GM12864 (cell line): ENCODE measurements at places on chromosomes 4 and X.

DNA sequence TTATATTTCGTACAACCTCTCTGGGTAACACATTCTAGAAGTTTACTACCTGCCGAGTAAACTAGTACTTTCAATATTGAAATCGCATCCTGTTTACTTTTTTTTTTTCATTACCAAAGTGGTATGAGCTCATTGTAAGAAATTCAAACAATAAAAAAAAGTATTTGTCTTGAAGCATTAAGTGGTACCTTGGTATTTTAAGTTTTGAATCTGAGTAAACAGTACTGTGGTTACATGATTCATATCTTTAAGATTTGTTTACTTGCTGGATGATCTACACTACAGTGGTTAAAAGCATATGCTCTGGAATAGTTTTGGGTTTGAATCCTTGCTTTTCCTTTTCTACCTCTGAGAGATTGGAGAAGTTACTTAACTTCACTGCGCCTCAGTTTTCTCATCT lies 3.8 kb upstream of the MMGT1 start:
- DNase-seq = no peak

DNA sequence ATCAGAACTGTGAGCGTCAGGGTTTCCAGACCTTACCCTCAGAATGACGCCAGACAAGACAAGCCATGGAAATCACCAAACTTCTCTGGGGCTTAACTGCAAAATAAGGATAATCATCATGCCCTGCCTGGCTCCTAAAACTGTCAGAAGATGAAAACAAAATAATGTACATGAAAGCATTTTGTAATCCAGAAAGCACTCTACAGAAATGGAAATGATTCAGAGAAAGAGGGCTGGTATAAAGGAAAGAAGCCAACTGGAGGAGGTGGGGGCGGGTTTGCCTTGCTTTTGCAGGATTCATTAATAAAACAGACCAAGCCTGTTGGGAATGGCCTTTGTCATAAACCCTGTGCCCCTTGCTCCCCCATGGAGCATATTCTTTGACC lies 47.3 kb downstream of the SEPSECS start:
- no peak for DNase-seq

DNA sequence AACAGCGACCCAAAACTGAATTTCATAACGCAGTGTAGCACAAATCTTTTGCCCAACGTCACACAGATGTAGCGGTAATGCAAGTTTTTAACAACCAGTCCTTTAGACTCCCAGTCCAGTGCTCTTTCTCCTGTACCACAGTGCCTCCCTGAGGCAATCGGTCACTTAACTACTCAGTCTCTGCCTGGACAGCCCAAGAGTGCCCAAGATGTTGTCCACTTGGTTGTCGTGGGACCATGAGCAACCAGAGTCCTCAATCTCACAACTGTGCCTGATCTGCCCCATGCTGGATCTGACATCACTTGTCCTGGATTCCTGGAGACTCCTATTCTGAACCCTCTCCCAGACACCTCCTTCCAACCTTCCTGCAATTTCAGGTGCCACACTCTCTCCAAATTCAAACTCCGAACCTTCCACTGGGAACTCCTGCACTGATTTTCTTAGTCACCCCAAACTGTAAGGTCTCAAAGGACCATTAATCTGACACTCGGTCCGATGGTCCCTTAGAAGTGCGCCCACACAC lies 702 bp downstream of the MMGT1 start:
- DNase-seq = no peak

DNA sequence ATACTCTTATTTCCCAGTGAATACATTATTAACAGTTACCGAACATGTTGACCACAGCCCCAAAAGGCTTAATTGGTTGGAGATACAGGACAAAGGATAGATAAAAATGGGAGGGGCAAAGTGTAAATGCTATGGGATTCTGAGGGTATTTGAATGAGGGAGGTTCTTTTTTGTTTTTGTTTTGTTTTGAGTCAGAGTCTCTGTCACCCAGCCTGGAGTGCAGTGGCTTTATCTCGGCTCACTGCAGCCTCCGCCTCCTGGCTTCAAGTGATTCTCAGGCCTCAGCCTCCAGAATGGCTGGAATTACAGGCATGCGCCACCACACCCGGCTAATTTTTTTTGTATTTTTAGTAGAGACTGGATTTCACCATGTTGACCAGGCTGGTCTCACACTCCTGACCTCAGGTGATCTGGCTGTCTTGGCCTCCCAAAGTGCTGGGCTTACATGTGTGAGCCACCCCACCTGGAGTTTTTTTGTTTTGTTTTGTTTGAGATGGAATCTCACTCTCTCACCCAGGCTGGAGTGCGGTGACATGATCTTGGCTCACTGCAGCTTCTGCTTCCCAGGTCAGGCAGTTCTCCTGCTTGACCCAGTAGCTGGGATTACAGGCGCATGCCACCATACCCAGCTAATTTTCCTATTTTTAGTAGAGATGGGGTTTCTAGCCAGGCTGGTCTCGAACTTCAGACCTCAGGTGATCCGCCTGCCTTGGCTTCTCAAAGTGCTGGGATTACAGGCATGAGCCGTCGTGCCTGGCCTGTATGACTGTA lies 9.0 kb downstream of the UBE2K start:
- DNase-seq = no peak

GRCh38 chrX:43573441-43574015 lies 82.6 kb upstream of the MAOA start:
- no peak for DNase-seq

GRCh38 chr4:127503111-127503510 lies 129.6 kb upstream of the INTU start:
- no peak for DNase-seq

GRCh38 chr4:77308843-77309242 lies 151.8 kb downstream of the CCNG2 start:
- no peak for DNase-seq

DNA sequence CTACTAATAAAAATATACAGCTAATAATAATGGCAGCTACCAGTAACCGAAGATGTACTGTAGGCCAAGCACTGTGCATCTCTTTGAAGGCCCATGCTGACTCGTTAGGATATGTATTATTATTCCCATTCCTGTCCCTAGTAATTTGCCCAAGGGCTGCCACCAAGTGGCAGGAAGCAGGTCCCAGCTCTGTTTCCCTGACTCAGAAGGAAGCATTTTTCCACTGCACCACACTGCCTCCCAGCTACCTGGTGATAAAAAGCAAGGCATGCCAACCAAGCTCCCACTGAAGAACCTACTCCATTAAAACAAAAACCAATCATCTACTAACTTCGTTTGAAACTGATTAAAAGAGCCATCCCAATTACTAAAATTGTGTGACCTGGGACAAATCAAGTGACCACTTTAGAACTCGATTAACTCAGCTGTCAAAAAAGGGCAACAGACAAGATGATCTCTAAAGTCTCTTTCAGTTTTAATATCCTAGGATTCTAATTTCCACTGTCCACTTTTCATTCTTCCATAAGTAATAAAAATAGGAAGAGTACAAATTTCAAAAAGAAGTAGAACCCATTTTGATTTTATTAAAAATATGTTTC lies 24.3 kb upstream of the PGM2 start:
- no peak for DNase-seq

DNA sequence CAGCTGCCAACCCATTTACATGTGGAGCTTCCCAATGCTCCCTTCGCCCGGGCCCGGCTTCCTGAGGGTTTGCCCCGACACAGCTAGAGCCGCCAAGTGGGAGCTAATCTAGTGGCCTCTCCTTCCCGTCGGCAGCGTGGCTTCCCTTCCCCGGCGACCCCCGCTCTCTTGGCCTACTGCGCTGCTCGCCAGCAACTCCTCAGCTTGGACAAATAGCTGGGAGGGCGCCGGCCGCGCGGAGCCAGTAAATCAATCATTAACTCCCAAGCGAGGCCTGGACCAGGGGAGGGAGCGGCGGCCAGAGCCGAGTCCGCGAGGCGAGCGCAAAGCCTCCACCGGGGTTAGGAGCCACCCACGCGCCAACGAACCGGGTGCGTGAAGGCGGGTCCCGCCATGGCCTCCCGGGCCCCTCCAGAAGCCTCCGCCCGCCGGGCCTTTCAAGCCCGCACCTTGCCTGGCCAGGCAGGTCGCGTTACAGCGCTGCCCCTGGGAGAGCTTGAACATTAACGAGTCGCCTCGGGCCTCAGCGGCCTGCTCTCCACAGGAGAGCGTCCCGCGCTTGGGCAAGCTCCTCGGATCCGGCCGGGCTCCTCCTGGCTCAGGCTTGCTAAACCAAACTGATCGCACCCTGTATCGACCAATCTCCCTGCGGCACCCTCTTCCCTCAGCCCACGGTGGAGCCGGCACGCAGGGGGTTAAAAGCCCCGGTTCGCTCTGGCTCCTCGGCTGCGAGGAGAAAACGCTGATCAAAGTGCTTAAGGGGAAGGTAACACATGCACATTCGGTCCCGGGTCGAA lies 10.6 kb upstream of the BCOR start:
- no peak for DNase-seq

GRCh38 chr4:138841343-138841742 lies 174.2 kb upstream of the NOCT start:
- no peak for DNase-seq

DNA sequence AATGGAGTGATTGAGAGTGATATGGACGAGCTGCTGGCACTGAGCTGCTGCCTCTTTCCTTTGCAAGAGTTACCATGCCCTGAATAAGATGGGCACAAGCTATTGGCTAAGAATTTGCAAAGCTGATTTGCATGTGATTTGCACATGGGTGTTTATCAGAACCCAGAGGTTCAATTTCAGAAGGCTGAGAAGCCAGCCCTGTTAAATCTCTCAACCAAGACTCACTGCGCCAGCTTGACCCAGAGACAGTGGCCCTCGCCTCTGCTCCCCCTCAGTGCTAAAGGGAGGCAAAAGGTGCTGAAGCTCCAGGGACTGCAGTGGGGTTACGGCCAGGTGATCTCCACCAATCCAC lies 701 bp downstream of the ARHGAP4 start:
- no peak for DNase-seq

GRCh38 chrX:40394302-40394701 lies 186.5 kb upstream of the ATP6AP2 start:
- no peak for DNase-seq

DNA sequence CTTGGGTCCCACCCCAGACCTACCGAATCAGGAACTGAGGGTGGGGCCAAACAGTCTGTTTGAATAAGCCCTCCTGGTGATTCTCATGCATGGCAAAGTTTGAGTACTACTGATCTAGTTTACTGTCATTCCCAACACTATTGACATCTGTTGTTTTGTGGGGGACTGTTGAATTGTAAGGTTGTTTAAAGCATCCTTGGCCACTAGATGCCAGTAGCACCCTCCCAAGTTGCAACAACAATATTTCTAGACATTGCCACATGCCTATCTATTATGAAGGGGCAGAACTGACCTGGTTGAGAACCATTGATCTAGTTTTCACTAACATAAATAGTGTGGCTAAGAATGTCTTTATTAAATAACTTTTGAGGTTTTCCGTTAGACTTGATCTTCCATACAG lies 15.1 kb downstream of the TAF9B start:
- DNase-seq = no peak

- no peak for DNase-seq
Measured at GRCh38 chrX:17292111-17292527, 82.9 kb upstream of the NHS start.

- no peak for DNase-seq
Measured at GRCh38 chrX:16892504-16893362, 22.6 kb upstream of the RBBP7 start.
